Mesangial cell (primary cell): ENCODE measurements at places on chromosomes 11 and 22. TPM values are rescaled to one million over a fixed set of nuclear protein-coding genes. Genes with fewer than 3 reads are reported as not detected.

Gene PDGFD
- total RNA-seq = 1.3 and 5.2 TPM in 2 replicates

Gene GRAP2
- 2.9 TPM in 1 of 2 replicates, not detected in the other for total RNA-seq

Gene PGA5
- not detected in 2 replicates for total RNA-seq

Gene TMEM191B
- total RNA-seq = 1.0 and 1.8 TPM in 2 replicates

Gene MMP7
- total RNA-seq = 43.3 and 509 TPM in 2 replicates

Gene RBX1
- 58.1 and 86.2 TPM in 2 replicates for total RNA-seq

Gene PATE4
- not detected in 2 replicates for total RNA-seq

Gene KRTAP5-8
- not detected in 2 replicates for total RNA-seq

Gene ANO9
- total RNA-seq = 3.1 and 15.8 TPM in 2 replicates

Gene RAG1
- 1.3 TPM in 2 replicates for total RNA-seq

Gene SEPTIN3
- total RNA-seq = 0.16 and 0.38 TPM in 2 replicates

Gene MAPK8IP1
- 11.3 and 13.9 TPM in 2 replicates for total RNA-seq

Gene BRD1
- 19.9 and 28.8 TPM in 2 replicates for total RNA-seq

Gene TNNT3
- not detected in 2 replicates for total RNA-seq

Gene KDM4D
- 1.8 TPM in 2 replicates for total RNA-seq

Gene RFPL3
- total RNA-seq = not detected in 2 replicates

Gene KRTAP5-10
- total RNA-seq = not detected in 2 replicates

Gene OR52I1
- not detected in 2 replicates for total RNA-seq
